Activated CD4-positive, CD25-positive, alpha-beta regulatory T cell treated with anti-CD3 and anti-CD28 coated beads, Interleukin-2, amount 50 U/mL, for 72 hours (primary cell): ENCODE measurements at places on chromosomes 2 and 18.

DNA sequence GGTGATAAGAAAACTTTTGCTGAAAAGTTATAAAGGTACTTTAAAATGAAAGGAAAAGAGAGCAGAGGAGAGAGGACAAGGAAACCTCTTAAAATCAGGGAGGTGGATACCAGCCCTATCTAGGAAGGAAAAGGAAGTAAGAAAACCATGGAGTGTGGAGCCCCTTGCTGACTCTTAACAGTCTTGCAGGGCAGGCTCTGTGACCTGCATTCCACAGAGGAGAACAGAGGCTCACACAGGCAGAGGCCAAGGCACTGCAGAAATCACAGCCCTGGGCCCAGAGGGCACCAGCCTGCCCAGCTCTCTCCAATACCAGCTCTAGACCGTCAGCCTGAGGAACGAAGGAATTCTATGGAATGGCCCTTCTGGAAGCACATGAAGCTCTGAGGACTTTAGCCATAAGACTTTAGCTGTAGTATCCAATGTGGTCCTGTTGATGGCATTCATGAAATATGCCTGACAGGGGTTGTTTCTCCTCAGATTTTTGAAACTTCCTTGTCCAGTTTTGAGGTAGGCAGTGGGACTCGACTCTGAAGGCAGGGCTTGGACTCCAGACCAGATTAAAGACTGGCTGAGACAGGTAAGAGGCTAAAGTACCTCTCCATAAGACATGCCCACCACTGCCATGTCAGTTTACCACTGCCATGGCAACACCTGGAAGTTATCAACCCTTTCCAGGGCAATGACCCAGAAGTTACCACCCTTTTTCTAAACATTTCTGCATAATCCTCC lies 216.3 kb downstream of the ANAPC1 start:
- DNase-seq = no peak

DNA sequence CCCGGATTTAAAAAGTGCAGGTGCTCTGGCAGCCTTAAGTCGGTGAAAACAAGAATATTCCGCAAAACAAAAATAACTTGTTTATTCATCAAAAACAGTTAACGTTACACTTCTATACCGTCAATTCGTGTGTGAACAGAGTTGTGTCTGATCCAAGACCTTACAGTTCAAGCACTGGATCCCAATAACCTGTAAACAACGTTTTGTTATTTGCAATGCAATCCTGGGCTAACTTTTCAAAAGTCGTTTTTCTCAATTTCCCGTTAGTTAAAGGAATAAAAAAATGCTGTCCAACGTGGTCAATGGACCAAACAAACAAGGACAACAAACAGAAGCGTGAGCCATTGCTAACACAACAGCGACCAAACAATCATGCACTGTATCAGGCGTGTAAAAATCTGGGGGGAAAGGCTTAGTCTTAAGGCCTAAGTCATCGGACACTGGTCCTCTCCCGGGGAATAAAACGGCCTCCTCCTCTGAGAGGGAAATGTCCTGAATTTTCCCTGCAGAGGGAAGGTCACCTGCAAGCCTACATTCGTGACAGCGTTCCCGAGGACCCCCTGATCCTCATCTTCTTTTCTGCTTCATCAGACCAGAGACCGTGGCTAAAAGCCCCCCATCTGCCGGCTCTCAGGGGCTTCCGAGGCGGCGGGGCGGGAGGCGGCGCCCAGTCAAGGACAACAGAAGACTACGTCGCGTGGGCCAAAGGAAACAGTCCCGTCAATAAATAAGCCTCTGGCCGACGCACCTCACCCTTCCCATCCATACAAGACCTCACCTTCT lies 490 bp downstream of the NDUFS1 start:
- no peak for DNase-seq

DNA sequence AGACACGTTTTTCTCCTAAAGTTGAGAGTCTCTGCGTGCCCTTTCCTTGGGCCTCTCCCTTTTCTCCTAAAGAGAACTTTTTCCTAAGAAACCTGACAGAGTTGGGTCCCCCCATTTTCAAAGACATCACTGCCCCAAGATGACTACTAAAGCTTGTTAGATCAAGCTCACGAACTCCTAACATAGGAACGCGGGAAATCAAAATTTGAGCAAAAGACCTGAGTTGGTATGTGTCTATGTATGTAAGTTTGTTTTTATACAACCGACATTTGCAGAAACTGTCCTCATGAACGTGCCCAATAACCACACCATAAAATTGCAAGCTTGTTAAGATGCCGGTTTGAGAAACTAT lies 1.4 kb downstream of the HOXD13 start:
- DNase-seq = no peak

- no peak for DNase-seq
These were observed 36.0 kb upstream of the TTC27 start for GRCh38 chr2:32591669-32592463.

- no peak for DNase-seq
These were observed 3.4 kb downstream of the INSIG2 start for GRCh38 chr2:118091631-118092030.

- no peak for DNase-seq
These were observed 75.3 kb upstream of the FOSL2 start for GRCh38 chr2:28317390-28317789.

DNA sequence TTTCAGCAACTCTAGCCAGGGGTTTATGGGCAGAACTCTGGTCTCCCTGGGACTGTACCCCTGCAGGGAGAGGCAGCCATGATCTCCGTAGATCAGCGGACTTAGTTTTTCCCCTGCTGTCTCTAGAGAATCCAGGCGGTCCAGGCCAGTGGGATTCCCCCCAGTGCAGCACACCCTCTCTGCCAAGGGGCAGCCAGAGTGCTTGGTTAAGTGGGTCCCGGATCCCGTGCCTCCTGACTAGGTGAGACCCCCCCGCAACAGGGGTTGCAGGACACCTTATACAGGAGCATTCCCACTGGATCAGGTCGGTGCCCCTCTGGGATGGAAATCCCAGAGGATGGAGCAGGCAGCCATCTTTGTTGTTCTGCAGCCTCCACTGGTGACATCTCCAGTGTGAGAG lies 33.0 kb downstream of the WDPCP start:
- DNase-seq = no peak

DNA sequence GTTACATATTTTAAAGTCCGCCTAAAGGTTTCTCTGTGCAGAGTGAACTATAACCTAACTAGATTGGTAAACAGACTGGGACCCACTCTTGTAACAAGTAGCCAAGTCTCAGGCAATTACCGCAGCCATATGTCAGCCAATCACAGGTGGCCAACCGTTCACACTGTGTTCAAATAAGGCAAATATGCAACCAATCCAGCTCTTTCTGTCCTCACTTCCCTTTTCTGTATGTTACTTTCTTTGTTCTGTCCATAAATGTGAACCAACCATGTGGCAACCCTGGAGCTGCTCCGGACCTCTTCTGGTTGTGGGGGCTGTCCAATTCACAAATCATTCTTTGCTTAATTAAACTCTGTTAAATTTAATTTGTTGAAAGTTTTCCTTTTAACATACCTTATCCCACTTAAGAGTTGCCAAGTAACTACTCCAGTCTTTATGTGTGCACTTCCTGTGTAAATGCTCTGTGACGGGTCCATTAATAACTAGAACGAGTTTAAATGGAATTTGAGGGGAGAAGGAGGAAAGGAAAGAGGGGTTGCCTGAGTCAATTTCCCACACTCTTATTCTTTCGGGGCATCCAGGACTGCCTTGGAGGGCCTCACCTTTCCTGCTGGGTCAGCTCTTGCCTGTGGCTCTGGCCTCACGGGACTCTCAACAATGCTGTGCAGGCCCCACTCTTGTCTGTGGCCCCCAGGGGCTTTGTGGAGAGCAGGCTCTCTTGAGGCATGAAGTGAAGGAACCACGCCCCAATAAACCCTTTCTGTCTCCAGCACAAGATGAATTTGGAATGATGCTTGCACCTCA lies 6.6 kb upstream of the RPL37A start:
- no peak for DNase-seq

DNA sequence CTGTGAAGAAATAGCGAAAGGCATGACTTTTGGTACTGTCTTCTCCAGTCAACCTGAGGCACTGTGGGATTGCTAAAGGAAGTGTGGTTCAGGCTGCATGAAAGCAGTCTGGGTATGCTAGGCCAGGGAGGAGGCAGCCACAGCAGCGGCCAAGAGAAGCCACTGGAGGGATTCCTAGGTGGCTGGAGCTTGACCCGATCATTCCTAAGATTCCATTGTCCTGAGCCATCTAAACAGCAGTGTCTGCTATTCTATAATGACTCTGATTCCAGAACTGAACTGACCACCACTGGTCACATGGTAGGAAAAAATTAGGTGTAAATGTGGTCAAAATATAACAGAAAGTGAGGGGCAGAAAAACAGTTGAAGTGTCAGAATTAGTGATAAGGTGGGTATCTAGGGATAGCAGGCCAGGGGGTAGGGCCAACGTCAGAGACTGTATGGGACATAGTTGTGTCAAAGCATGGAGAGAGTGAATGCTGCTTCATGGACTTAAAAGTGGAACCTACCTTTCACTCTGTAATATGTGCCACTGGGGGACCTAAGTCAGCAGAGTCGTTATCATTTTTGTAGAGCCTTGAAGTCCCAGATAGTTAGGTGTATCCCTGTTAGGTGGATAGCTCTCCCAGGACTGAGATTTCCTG lies 204.6 kb downstream of the CTNNA2 start:
- no peak for DNase-seq

DNA sequence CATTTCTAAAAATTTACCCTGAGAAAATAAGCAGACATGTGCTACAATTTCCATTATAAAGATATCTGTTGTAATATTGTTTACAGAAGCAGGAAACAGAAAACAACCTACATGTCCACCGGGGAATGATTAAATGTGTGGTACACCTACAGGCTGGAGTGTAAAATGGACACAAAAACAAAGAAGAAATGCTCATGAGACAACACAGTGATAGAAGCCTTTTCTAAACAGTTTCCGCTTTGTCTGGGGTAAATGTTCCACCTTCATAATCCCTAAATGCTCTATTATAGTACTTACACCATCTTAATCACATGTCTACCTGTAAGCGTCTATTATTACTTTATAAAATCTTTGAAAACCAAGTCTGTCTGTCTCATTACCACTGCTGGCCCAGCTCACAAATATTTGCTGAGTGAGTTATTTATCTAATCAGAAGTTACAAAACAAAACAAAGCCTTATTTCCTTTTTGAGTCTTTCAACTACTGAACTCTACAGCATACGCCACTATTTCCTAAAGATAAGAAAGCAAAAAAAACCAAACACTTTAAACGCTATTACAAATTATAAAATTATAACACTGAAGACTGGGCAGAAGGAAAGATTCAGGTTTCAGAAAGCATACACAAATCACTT lies 95.3 kb downstream of the PIGN start:
- no peak for DNase-seq

GRCh38 chr18:8328126-8328525 lies 281.1 kb upstream of the RAB12 start:
- no peak for DNase-seq

DNA sequence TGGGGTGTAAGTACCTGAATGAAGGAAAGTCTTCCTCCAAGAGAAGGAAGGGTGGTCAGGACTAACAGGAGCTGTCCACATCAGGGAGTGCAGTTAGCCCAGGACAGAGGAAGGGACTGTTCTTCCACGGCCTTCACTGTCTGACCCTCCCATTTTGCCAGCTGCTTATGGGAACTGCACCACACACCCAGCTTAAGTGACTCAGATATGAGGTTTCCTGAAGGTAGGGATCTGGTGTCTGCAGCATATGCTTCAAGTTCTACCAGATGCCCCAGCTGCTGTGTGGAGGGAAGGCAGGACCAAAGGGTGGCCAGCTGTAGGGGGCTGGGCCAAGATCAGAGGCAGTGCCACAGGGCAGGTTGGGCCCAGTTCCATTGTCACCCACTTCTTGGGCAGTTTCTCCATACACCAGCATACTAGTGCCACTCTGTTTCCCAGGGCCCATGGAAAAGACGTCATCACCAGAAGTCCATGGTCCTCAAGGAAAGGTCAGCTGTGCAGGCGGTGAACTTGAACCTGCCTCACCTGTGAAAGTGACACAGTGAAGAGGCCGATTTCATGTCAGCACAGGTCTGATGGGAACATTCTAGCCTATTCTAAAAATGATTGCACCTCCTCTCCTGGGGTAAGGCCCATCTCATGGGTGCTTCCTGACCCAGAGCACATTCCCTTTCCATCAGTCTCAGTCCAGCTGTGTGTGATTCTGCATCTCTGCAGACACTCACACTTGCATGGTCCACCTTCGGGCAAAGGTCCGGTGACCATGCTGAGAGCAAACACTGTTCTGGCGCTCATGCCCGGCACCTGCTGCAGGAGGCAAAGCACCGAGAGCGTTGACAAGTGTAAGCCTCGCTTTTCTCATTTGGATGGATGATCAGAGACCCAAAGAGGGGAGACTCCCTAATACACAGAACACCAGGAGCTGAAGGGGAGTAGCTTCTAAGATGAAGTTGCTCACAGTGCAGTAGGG lies 68.0 kb downstream of the ACAA2 start:
- no peak for DNase-seq

- DNase-seq = no peak
These were observed 249.9 kb upstream of the THUMPD2 start for GRCh38 chr2:40028792-40029488.

DNA sequence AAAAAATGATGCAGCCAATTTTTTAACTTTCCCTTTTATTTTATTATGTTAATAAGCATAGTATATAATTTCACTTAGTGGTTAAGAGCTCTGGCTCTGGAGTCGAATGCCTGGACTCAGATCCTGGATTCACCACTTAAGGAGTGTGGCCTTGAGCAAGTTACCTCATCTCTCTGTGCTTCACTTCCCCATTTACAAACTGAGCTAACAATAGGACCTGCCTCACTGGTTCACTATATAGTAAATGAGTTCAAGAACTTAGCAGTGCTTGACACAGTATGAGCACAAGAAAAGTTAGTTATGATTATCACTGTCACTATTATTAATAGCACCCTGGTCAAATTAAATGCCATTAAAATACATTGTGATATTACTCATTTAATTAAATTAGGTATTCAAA lies 30.6 kb downstream of the SCN3A start:
- no peak for DNase-seq

DNA sequence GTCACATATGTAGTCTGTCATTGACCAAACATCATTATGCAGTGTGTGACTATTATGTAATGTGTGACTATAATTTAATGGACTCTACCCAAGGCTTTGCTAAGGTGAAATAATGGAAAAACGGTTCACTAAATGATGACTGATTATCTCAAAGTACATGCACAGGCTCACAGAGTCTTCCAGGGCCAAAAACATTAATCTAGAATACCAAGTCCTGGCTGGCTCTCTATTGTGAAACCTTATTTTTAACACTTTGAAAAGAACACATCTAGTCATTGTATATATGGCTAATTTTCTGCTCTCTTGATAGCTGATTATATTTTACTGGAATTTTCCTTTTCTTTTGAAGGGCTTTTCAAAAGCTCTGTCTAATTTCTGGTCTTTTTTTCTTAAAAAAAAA lies 102.9 kb upstream of the THUMPD2 start:
- no peak for DNase-seq

GRCh38 chr18:75264926-75265597 lies 54.5 kb downstream of the TSHZ1 start:
- DNase-seq = no peak

DNA sequence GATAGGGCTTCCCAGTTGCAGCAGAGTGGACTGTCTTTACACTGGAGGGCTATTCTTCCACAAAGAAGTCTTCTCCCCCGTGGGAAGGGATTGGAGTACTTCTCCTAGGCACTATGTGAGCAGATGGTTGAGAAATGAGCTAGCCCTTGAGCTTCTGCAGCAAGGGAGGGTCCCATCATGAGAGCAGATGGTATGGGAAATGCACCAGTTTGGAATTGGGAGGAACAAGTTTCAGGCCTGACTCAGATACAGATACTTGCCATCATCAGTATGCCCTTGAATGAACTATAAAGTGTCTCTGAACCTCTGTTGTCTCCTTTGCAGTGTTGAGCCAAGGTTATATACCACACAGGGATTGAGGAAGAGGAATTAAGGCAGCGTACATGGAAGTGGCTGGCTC lies 757.4 kb downstream of the RNF144A start:
- no peak for DNase-seq
